ENCODE measurements at places on chromosomes 3 and 15. TPM values are rescaled to one million over a fixed set of nuclear protein-coding genes. Genes with fewer than 3 reads are reported as not detected.
A peak's percentile ranks its signal among the peaks of the same experiment; 100 is the strongest.

Gene TPRG1
- not detected for total RNA-seq

DNA sequence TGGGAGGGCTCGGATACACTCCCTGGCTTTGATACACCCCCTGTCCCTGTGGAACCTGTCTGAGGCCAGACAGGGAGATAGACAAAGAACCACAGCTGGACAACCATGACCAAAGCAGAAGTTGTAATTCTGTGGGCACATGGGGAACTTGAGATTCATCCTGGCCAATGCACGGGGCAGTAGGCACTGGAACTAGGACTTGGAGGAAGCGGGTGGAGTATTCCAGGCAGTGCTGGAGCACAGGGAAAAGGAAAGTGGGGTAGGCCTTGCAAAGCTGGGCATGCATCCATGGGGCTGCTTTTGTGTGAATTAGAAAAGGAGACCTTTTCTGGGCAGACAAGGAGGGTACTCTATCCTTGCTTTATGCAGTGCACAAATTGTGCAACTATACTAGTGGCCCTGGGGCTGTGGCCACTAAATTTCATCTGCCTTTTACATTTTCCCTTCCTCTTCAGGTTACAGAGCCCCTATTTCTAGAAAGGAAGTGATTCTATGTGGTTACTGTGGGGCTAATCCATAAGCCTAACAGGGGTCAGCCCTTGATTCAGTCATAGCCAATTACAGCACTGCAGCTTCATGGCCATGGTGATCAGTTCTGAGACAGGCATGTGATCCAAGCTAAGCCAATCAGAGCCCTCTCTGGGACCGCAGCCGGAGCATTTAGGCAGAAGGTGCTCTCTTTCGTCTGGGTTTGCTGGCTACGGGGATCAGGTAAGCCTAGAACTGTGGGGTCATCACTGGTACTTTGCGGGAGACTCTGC lies 21.0 kb downstream of the CRABP1 start:
- H3K27me3 ChIP-seq, result peaks cover 15% of the 10 kb centered on the region
- no peak overlapping the region for H3K27ac ChIP-seq
- H3K36me3 ChIP-seq, result no peaks in the 10 kb centered on the region
- no peaks in the 10 kb centered on the region for H3K4me1 ChIP-seq
- DNase-seq, result no peak
- no peak overlapping the region for H3K4me3 ChIP-seq

GRCh38 chr15:89421219-89421618 lies 75.2 kb downstream of the RHCG start:
- no peak for DNase-seq
- H3K36me3 ChIP-seq, result no peaks in the 10 kb centered on the region
- no peak overlapping the region for H3K27ac ChIP-seq
- peaks cover 2% of the 10 kb centered on the region for H3K4me1 ChIP-seq
- H3K27me3 ChIP-seq, result peaks cover 52% of the 10 kb centered on the region
- no peak overlapping the region for H3K4me3 ChIP-seq

DNA sequence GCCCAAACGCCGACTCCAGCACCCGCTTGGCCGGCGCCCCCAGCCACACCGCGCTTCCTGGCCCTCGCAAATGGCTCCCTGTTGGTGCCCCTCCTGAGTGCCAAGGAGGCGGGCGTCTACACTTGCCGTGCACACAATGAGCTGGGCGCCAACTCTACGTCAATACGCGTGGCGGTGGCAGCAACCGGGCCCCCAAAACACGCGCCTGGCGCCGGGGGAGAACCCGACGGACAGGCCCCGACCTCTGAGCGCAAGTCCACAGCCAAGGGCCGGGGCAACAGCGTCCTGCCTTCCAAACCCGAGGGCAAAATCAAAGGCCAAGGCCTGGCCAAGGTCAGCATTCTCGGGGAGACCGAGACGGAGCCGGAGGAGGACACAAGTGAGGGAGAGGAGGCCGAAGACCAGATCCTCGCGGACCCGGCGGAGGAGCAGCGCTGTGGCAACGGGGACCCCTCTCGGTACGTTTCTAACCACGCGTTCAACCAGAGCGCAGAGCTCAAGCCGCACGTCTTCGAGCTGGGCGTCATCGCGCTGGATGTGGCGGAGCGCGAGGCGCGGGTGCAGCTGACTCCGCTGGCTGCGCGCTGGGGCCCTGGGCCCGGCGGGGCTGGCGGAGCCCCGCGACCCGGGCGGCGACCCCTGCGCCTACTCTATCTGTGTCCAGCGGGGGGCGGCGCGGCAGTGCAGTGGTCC lies 3.5 kb downstream of the ISLR2 start:
- peaks cover 78% of the 10 kb centered on the region for H3K27me3 ChIP-seq
- no peak overlapping the region for H3K4me3 ChIP-seq
- DNase-seq, result no peak
- no peaks in the 10 kb centered on the region for H3K36me3 ChIP-seq

GRCh38 chr3:14508966-14509795 lies 31.0 kb downstream of the GRIP2 start:
- no peak overlapping the region for H3K4me3 ChIP-seq
- no peaks in the 10 kb centered on the region for H3K4me1 ChIP-seq
- DNase-seq, result peak; percentile 47
- no peaks in the 10 kb centered on the region for H3K36me3 ChIP-seq

DNA sequence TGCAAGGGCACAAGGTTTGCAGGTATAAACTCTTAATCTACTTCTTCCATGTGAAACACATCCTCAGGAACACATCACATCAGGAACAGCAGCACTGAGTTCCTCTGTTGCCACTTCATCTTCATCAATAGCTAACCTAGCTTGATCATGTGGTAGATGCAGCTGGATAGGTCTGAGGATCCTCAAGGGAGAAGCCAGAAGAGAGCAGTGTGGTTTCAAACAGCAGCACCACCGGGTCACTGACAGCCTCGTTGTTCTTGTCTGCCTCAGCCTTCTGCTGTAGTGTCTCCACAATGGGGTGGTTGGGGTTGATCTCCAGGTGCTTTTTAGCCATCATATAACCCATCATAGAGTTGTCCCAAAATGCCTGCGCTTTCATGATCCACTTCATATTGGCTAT lies 58.8 kb downstream of the ADAM10 start:
- DNase-seq, result no peak
- no peak overlapping the region for H3K4me3 ChIP-seq
- H3K4me1 ChIP-seq, result peaks cover 33% of the 10 kb centered on the region
- no peak overlapping the region for H3K27ac ChIP-seq

DNA sequence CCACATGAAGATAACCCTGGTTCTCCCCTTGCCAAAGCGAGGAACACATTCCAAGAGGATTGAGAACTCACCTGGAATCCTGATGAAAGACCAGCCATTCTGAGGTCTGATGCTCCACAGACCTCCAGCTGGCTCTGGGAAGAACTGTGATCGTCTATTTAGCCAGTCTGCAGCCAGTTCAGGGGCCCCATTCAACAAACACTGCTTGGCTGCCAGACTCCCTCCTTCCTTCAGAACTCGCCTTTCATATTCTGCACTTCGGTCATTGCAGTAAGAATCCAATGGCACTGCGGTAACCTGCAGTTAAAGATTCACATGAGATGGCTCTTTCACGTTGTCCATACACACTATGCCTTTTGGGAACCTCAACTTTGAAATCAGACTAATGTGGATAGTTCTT lies 67.6 kb downstream of the CHAC1 start:
- DNase-seq, result no peak
- no peak overlapping the region for H3K27ac ChIP-seq
- H3K4me3 ChIP-seq, result no peak overlapping the region

Gene PPP1R14D
- not detected for total RNA-seq

GRCh38 chr3:155604967-155605366 lies 139.9 kb downstream of the PLCH1 start:
- no peak overlapping the region for H3K4me3 ChIP-seq
- H3K27ac ChIP-seq, result no peak overlapping the region
- H3K4me1 ChIP-seq, result no peaks in the 10 kb centered on the region
- peaks cover 5% of the 10 kb centered on the region for H3K27me3 ChIP-seq
- no peaks in the 10 kb centered on the region for H3K36me3 ChIP-seq

Measured in activated B cell treated with CpG ODN at 0.5 μM for 24 hours (primary cell).